Stromal cell of bone marrow (primary cell): ENCODE measurements at places on chromosomes 2 and 18.

GRCh38 chr2:50385349-50385748 is 646.6 kb downstream of the NRXN1 start:
- no peak for DNase-seq

DNA sequence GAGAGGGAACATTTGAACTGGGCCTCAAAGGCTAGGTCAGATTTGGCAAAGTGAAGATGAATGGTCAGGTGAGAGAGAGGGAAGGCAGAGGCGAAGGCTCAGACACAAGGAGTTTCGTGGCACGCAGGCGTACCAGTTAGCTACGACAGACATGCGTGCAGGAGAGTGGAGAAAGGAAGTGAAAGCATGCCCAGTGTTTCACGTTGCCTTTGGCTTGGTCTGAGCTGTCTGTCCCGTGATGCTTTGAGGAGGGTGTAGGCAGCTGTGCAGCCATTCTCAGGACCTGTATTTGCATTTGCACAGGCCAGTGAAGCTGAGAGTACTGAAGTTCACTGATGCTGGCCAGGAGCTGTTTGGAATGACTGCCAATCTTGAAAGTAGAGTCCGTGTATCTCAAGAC is 69.5 kb downstream of the HNRNPLL start:
- no peak for DNase-seq

- DNase-seq: no peak
These were observed 97.3 kb downstream of the DOCK10 start for GRCh38 chr2:224944707-224945547.

- no peak for DNase-seq
These were observed 320.7 kb upstream of the PKDCC start for GRCh38 chr2:41727152-41727551.

DNA sequence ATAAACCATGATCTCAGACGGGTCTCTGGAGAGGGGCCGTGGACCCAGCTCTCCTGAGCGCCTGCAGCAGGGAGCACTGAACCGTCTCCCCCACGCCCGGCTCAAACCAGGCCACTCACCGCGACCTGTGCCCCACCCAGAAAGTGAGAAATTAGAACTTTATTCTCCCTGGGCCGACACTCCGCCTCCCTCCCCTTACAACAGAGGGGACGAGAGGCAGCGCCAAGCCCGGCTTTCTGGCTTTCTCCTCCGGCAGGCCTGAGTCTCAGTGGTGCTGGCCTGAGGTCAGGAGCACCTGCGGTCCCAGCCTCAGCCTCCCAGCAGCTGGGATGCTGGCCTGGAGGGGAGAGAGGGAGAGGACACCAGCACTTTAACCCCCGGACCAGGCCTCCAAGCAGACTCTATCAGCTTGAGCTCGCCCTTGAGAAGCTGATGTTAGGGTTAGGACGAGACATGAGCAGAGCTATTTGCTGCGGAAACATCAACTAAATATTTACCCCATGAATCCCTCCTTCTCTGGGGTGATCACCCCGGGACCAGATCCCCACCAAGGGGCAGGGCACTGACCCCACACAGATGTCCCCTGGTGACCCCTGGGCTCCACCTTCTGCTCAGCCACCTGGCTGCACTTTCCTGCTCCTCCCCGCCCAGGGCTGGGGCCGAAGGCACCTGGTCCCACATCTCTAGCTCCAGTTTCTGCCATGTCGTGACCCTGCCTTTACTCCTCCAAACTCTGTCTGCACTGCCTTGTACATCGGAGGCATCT is 856.3 kb upstream of the SALL3 start:
- DNase-seq: no peak

GRCh38 chr2:231683292-231684235 is 24.8 kb upstream of the PTMA start:
- DNase-seq: no peak
